Stimulated activated CD8-positive, alpha-beta memory T cell treated with anti-CD3 and anti-CD28 coated beads, Interleukin-15, amount 100 ng/mL, for 24 hours (primary cell): ENCODE measurements at places on chromosomes 12 and 14.

- no peak for DNase-seq
These were observed 243.7 kb downstream of the BCAT1 start for GRCh38 chr12:24705216-24705615.

GRCh38 chr14:103290961-103291360, 43.1 kb upstream of the EIF5 start:
- DNase-seq, result no peak

DNA sequence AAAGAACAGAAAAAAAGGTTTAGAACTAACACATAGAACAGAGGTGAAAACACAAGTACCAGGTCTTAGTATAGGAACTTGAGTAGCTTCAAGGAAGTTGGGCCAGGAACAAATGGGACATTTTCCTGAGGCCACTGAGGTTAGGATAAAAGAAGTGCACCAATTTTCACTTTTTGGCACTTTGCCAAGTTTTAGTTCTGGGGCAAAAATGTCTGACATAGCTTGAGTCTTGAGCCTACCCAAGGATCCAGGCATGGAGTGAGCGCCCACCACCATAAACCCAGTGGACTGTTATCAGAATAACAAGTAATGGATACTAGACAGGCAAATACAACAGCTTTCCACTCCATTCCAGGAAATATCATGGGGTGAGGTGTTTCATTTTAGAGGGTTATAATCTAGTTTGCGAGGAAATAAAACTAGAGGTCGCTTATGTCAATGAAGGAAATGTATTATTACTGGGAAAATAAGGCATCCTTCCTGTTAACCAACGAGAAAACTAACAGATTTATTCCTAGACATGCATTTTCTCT, 199.7 kb upstream of the HMGA2 start:
- DNase-seq, result no peak

GRCh38 chr14:71680736-71681387, 251.4 kb upstream of the RGS6 start:
- DNase-seq, result no peak

DNA sequence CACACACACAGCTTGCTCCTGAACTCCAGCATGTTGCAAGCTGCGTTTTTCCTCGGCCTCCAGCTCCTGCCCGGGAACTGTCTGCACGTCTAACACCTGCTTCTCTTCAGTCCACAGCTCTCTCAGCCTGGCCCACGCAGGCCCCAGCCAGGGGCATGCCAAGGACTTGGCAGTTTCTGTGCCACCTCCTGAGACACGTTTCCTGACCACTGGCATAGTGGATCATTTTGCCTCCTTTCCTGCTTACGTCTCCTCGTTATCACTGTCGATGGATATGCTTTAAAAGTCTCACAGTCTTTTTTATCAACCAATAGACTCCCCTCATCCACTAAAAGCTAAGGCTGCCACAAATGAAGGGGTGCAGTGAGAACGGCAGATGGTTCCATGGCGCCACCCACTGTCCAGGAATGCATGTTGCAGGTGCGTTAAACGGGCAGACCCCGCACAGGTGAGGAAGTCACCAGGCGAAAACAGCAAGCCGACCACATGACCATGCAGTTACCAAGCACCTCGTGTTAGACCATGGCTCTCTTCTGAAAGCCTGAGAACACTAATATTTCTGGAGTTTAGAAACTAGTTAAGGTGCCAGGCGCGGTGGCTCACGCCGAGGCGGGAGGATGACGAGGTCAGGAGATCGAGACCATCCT, 14.7 kb upstream of the TEAD4 start:
- no peak for DNase-seq

DNA sequence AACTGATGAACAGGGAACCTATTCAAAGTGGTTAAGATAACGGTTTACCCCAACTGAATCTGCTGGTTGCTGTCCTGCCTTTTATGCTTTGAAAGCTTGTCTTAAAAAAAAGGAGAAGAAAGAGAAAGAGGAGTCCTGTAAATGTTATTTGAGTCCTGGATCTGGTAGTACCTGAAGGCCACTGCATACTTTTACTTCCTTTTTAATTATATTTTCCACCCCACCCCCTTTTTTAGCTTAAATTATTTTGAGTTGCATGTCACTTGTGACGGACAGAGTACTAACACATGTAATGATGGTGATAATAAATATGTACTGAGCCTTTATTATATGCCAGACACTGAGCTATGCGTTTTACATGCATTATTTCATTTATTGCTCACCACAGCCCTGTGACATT, 2.5 kb upstream of the AMIGO2 start:
- DNase-seq, result no peak

DNA sequence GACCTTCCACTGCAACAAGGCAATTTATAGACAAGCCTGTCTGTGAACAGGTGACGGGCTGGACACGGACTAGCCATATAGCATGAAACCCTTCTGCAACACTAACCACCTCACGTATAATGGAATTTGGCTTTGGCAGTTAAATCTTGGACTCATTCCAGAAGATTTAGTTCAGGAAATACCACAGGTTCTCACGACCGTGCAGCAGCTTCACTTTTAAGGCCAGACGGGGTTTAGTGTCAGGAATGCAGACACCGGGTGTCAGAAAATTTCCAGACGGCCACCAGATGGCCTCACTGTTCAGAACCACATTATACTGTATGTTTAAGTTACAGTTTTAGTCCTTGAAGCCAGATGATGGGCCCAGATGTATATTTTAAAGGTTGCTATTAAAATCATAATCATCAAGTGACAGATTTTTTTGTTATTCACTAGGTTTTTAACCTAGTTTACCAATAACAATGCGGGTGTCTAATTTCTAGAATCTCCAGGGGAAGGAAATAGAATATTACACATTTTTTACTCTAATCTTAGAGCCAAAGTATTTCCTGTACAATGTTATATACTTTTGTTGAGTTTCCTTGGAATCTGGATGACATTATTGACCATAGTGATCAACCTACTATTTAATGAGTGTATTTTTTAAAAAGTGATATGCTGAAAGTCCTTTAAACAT, 90.5 kb upstream of the TMPO start:
- no peak for DNase-seq

DNA sequence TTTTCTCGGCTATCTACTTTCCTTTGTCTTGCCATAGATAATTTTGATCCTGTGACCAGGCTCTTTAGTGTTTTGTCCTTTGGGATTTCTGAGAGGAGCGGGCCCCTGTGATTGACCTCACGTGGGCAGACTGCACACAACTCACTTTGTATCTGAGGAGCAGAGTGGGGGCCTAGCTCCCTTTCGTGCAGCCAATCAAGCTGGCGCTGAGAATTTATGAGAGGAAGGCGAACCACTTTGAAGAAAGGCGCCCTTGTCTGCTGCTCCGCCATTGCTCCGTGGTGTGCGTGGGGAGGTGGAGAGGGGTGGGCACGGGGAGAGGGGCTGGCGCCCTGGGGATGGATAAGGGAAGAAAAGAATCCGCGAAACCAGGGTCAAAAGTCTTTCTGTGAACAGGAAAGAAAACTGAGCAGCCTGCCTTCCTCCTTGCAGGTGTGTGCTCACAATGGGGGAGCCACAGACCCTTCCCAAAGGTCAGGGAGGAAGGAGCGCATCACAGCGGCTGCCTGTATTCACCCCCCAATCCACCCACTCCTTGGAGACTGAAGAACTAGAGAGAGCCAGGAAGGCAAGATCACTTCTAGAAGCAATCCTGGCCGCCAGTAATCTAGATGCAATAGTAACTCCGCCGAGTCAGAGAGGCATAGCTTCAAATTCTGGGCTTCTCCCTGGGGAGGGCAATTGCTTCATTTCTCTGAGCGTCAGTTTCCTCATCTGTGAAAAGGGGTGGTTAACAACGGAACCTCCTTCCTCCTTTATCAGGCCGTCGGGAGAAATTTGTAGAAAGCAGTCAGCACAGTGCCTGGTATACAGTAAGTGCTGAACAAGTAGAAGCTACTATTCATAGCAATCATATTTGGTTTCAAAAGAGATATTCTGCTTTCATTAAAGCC, 24.9 kb upstream of the MED13L start:
- DNase-seq, result no peak

- no peak for DNase-seq
These were observed 363.8 kb upstream of the TMEM132C start for GRCh38 chr12:127903146-127903545.

GRCh38 chr12:15829255-15829654, 40.1 kb upstream of the EPS8 start:
- DNase-seq, result no peak
